ENCODE measurements at places on chromosomes 5 and 9.

DNA sequence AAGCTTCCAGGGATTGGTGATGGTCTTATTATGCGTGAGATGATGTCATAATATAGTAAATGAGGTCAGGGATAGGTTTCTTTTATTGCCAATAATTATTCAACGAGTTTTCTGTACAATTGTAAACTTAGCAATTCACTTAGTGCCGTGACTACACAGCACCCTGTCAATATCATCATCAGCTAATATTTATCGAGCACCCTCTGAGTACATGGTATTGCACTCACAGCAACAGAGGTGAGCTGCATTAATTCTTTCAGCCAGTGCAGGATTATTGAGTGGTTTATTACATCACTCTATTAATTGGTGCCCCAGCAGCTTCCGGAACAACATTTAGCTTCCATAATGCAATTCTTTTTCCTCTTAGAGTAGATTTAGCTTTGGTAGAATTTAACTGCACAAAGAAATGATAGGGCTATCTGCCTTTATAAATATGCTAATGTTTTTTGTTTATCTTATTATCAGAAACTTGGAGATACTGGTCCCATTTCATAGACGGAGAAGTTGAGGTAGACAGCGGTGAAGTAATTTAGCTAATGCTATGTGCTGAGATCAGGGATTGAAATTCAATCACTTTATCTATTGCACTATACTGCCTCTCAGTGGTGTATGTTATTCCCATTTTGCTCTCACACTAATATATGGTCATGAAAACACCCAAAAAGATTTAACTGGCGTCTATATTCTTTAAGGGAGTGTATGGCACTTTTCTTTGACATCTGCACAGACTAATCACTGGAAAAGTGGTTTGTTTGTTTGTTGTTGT, 726.1 kb upstream of the WWC1 start:
- no peak for DNase-seq

GRCh38 chr9:117343427-117343826, 71.4 kb downstream of the ASTN2 start:
- DNase-seq: no peak

- no peak for DNase-seq
These were observed 3.1 kb downstream of the RHOBTB3 start for GRCh38 chr5:95734187-95734586.

GRCh38 chr5:124995421-124995820, 249.0 kb upstream of the ZNF608 start:
- DNase-seq: no peak

DNA sequence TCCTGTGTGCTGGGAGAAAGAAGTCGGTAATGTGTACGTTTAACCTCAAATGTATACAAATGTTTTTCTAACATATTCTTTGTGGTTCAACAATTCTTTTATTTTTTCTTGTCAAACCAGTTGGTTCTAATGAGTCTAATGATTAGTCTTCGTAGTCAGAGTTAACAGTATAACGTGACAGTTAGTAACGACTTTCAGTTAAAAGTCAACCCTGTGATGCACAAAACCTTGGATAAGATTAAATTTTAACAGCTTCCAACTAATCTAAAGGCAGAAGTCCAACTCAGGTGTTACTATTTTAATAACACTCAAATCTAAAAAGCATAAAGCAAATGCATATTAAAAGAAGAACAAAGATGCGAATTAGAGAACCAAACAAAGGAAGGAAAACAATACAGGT, 47.0 kb downstream of the SEMA6A start:
- no peak for DNase-seq

- no peak for DNase-seq
These were observed 22.4 kb downstream of the CXXC5 start for GRCh38 chr5:139670369-139671095.

GRCh38 chr5:154479160-154479943, 1.3 kb upstream of the HAND1 start:
- no peak for DNase-seq

GRCh38 chr9:90600029-90600428, 42.6 kb downstream of the DIRAS2 start:
- DNase-seq: no peak

DNA sequence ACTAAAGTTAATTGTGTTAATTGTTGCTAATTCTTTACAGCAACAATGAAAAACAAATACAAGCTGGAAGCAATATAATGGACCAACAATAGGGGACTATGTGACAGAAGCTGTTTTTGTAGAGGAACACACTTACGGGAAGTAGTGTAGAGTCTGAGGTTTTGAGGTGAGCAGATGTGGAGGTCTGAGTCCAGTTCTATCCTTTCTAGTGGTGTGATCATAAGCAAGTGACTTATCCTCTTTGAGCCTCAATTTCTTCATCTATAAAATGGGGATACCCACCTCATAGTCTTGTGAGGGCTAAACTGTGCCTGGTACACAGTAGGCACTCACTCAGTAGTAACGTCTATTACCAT, 28.3 kb downstream of the ALG2 start:
- no peak for DNase-seq

GRCh38 chr5:174176511-174176910, 131.0 kb downstream of the NSG2 start:
- no peak for DNase-seq

- DNase-seq: no peak
These were observed 623.7 kb downstream of the BNC2 start for GRCh38 chr9:16246785-16247184.

DNA sequence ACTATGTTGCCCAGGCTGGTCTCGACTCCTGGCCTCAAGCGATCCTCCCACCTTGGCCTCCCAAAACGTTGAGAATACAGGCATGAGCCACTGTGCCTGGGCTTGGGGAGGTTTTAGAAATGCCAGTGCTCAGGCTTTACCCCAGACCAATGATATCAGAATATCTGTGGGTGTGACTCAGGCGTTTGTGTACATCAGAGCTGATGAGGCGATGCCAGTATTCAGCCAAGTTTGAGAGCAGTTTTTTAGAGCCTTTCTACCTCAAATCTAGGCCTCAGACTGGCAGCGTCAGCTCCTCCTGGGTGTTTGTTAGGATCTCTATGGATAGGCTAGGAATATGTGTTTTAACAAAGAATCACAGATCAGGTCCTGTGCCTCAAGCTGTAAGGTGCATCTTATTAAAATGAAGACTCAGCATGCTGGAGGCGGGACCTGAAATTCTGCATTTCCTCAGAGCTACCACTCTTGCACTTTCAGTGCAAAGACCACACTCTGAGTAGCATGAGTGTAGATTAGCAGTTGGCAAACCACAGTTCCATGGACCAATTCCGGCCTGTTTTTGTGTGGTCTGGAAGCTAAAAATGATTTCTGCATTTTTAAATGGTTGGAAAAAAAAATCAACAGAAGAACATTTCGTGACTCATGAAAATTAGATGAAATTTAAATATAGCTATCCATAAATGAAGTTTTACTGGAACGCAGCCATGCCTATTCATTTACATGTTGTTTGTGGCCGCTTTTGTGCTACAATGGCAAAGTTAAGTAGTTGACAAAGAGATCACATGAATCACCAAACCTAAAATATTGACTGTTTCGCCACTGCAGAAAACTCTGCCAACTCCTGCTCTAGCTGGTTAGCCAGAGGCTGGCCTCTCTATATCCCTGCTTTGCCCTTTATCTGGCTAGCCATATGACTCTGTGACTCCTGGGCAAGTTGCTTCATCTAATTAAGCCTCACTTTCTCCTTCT, 92.2 kb downstream of the KLF4 start:
- no peak for DNase-seq

DNA sequence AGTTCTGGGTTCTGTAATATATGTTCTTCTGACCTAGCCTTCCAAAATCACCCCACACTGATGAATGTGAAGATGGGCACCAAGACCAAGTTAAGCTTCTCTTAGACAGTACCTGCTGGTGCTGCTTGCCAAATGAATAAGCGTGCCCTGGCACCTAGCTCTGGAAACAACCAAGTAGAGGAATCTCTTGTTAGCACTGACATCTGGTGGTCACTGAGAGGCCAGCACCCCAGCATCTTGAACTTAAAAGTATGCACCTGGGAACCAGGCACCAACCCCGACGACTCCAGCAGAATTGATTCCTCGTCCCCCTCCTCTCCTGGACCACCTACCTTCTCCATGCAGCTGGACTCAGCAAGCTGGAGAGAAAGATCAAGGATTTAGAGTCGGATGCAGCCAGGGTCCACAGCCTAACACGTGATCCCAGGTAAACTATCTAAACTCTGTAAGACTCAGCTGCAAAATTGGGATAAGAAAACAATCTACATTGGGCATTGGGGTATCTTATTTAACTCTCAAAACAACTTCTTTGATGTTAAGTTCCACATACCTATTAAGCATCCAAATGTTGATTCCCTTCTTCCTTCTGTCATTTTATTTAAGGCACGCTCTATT, 89.8 kb downstream of the SLC1A3 start:
- peak; percentile 54 for DNase-seq

GRCh38 chr9:127684576-127684975, 22.2 kb upstream of the CFAP157 start:
- DNase-seq: no peak

- no peak for DNase-seq
These were observed 14.5 kb downstream of the VAV2 start for GRCh38 chr9:133977421-133978201.

- DNase-seq: no peak
These were observed 204.5 kb downstream of the RGS3 start for GRCh38 chr9:113668061-113668460.

DNA sequence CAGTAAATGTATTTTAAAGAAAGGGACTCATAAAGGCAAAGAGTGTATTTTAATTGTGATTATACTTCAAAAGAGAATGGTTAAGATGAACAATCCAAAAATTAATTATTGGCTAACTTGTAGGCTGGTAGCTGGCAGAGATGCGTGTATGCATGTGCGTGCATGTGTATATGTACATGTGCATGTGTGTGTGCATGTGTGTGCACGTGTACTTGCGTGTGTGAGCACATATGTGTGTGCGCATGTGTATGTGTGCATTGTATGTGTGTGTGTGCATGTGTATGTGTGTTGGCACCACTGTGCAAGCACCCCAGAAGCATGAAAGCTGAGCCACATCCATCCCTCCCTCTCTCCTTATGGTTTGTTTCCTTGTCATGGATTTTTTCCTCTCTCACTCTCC, 83.0 kb upstream of the SLC1A3 start:
- DNase-seq: no peak

GRCh38 chr9:107737987-107738743, 248.6 kb upstream of the KLF4 start:
- DNase-seq: no peak

DNA sequence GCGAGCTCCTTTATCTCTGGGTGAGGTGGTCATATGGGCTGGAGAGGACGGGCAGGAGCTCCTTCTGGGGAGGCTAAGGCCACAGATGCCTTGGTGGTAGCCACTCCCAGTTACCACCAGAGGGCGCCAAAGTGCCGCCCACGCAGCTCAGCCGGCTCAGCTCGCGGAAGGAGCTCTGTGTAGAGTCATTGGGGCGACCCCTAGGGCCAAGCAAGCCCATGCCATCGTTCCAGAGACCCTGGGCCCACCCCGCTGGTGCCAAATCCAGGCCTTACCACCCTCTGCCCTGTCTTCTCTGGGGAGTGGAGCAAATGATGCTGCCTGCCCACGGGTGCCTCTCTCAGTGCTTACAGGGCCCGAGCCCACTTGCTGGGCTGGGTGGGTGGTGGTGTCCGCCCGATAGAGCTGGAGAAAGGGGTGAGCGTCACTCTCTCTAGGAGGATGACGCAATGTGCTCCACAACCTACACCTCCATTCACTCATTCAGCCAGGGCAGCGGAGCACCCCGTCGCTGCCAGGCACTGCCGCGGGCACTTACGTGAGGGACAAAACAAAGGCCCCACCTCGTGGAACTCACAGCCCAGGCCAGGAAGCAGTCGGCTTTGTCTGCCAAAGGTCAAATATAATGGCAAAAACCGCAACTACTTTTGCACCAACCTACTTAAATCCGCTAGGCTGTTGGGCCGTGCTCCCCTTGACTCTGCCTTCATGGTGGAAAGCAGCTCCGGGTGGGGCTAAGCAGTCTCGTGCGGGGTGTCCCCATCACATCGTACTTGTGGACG, 13.8 kb downstream of the TSPAN17 start:
- DNase-seq: peak; percentile 90

Measured in stimulated activated effector memory CD8-positive, alpha-beta T cell treated with anti-CD3 and anti-CD28 coated beads, Interleukin-12 subunit alpha, Interleukin-12 subunit beta, amount 100 ng/mL, for 72 hours (primary cell).